ENCODE measurements at places on chromosomes 11 and 22.

DNA sequence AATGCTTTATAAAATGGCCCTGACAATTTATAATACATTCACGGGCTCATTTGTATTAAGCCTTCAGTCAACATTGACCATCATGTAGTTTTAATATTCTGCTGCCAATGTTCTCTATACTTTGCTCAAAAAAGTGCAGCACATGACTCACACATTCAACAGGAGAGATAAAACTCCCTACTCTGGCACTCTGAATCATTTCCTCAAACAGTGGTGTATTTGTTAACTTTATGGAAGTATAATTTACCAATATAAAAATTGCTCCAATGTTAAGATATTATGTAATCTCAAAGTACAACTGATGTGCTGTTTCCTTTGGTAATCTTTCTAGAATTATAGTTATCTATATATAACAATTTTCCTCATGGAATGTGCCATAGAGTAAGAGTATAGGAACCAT lies 39.9 kb downstream of the MAML2 start:
- DNase-seq = no peak

GRCh38 chr11:92670308-92670890 lies 299.1 kb upstream of the MTNR1B start:
- no peak for DNase-seq

DNA sequence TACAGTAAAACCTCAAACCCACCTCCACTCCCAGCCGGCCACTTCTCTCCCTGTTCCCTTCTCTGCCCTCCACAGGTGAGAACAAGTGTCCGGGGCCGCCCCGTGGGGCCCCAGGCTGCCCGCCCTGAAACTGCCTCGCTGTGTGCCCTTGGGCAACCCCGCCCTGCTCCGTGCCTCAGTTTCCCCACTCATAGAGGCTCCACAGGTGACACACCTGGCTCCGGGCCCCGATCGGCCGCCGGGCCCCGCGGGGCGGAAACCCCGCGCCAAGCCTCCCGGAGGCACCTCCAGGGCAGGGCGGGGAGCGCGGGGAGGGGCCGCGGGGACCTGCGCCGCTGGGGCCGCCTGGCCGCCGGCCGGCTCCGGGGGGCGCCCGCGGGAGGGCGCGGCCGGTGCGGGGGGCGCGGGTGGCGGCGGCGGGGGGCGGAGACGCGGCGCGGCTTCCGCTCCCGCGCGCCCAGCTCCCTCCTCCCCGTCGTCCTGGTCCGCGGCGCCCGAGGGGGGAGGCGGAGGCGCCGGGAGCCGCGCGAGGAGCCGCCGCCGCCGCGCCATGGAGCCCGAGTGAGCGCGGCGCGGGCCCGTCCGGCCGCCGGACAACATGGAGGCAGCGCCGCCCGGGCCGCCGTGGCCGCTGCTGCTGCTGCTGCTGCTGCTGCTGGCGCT lies at the start of gene LRP5:
Gene LRP5 (plus strand): TSS at position 475 of the 663 bp plus-strand sequence. CDS start 124 bp downstream, at position 599.
- DNase-seq = no peak

DNA sequence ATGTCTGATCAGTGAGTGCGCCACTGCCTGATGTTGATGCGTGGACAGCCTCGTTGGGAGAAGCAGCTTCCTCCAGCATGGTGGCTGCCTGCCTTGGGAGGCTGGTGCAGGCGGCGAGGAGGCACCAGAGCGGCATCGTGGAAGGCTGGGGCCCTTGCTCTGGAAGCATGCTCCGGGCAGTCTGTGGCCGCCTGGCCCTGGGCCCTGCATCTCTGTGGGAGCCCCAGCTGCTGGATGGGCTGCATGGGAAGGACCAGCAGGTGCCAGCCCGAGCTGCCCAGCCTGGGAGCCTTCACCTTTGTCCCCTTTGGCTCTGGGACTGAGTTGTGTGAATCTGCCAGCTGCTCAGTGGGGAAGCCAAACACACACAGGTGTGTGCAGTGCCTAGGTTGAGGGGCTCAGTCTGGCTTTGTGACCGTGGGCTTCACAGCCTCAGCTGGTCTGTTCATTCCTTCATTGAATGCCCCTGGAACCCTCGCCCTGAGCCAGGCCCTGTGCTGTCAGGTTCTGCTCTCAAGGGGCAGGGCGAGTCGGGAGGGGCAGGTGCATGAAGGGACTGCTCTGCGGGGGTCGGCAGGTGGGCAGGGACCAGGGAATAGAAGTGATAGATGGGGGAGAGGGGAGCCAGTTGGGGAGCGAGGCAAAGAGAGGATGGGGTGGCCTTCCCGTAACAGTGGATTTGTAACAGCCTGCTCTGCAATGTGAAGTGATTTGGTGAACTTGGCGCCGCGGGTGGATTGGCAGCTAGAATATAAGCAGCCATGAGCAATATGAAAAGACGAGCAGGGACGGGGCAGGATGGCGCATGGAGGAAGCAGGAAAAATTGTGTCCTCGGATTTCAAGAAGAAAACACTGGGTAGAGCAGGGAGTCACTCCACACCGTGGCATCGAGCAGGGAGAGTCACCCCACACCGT lies 354.2 kb downstream of the TBC1D22A start:
- no peak for DNase-seq

DNA sequence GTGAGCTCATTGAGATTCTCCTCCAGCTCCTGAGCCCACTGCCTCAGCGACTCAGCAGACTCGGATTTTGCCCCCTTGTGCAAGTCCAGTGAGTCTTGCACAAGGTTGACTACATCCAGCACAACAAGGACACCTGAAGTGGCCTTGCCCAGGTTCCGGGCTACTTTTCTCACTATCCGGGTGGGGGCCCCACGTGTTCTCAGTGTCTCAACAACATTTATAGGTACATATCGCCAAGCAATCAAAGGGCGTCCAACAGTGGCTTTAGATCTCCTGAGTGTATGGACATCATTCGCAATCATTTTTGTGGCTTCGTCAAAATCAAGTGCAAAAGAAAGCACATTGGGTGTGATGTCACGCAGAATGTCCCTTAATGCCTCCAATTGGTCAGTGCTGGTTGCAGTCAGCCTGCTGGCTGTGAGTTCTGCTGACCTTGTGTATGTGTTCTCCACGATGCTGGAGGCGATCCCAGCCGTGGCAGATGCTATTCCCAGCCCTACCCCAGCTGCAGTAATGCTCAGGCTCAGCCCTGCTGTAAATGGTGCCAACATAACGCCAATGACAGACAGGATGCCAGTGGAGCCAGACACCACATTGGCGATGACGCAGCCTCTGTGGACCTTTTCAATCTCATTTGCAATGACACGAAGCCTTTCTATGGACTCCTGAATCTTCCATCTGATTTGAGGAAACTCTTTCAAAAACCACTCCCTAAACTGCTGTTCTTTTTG lies 10.3 kb downstream of the APOL4 start:
- DNase-seq = no peak

GRCh38 chr11:92482492-92483060 lies 258.0 kb downstream of the FAT3 start:
- DNase-seq = no peak

DNA sequence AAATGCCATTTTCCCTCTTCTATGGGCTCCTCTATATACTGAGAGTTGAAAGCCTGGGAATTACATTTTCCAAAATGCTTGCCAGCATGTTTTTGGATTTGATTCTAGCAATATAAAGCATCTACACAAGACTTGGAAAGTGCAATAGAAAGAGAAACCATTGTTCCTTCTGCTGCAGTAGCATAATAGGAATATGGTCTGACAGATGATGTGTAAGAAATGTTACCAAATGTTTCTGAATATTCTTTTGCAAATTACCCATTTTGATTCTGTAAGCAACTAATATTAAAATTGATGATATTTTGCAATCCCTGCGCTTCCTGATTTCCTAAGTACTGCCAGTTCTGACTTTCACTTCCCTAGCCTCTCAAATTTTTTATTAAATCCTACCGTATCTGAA lies 61.6 kb downstream of the CASP12 start:
- DNase-seq = no peak

DNA sequence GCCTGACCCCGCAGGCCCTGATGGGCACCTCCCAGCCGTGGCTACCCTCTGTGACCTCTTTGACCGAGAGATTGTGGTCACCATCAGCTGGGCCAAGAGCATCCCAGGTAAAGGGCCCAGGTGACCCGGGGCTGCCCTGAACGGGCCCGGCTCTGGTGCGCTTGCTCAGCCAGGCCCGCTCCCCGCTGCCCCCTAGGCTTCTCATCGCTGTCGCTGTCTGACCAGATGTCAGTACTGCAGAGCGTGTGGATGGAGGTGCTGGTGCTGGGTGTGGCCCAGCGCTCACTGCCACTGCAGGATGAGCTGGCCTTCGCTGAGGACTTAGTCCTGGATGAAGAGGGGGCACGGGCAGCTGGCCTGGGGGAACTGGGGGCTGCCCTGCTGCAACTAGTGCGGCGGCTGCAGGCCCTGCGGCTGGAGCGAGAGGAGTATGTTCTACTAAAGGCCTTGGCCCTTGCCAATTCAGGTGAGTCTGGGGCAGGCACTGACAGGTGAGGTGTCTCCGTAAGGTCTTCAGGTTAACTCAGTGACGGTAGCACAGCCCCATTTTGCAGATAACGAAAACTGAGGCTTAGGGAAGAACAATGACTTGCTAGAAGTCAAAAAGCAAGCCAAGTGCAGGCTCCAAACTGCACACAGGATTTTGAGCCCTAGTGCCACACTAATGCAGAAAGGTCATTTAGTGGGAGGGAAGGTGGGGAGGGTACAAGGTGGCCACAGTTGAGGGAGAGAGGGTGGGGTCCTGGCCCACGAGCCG lies 2.4 kb downstream of the TRMT112 start:
- no peak for DNase-seq

GRCh38 chr22:42248995-42249394 lies 21.5 kb downstream of the TCF20 start:
- DNase-seq = no peak

DNA sequence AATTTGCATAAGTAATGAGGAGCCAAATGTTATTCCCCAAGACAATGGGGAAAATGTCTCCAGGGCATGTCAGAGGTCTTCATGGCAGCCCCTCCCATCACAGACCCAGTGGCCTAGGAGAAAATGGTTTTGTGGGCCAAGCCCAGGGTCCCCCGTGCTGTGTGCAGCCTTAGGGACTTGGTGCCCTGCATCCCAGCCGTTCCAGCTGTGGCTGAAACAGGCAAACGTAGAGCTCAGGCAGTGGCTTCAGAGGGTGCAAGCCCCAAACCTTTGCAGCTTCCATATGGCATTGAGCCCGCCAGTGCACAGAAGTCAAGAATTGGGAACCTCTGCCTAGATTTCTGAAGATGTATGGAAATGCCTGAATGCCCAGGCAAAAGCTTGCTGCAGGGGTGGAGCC lies 79.9 kb downstream of the FAM181B start:
- no peak for DNase-seq

GRCh38 chr11:2791521-2792380 lies 92.0 kb upstream of the KCNQ1OT1 start:
- DNase-seq = no peak

DNA sequence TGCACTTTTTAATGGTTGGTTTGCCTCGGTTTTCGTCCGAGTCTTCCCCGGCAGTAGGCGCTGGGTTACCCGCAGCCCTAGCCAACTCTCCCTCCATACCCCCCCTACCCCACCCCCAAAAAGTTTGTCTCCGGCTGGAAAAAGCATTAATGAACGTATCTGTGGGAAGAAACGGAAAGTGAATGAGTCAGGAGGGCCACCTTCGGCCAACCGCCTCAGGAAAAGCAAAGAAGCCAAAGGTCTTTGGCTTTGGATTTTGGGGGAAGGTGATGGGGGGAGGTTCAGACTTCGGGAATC lies 508 bp upstream of the FLI1 start:
- DNase-seq = no peak

GRCh38 chr11:2366276-2366675 lies 10.8 kb upstream of the CD81 start:
- no peak for DNase-seq

GRCh38 chr11:33949252-33949913 lies 57.5 kb upstream of the LMO2 start:
- DNase-seq = no peak

- no peak for DNase-seq
Observed at GRCh38 chr11:70066136-70066520, 12.0 kb upstream of the ANO1 start.

GRCh38 chr11:14607713-14608112 lies 35.9 kb upstream of the PDE3B start:
- DNase-seq = no peak

GRCh38 chr11:64233913-64234586 lies at the start of gene VEGFB:
TSS of gene VEGFB (plus strand) at chr11:64234584. CDS start at chr11:64234834, 250 bp downstream.
- DNase-seq = peak; percentile 59

DNA sequence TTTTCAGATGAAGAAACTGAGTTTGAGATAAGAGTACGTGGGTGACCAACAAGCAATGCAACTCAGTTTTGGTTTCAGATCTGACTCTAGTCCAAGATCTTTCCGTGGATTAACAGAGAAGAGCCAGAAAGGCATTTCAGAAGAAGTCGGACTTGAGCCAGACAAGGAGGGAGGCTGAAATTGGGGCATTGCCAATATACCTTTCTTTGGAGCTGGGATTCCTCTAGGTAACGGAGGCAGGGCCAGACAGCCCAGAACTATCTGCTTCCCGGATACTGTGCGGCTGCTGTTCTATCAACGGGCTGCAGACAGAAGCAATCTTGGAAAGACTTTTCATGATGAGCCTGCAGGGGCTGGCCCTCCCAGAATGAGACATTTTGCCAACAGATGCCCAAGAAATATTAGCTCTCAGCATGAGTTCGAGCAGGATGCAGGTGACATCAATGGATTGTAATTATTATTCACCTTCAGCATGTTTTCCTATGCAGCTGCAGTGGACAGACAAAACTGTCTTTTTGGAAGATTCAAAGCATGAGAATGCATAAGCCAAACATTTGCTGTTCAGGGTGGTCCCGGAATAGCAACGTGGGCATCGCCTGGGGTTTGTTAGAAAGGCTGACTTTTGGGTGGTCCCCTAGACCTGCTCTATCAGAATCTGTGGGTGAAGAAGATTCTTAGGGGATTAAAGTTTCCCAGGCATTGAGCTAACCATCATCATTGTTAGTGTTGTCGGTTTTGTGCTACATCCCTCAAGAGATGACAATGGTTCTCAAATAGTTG lies 95.7 kb downstream of the SCN3B start:
- DNase-seq = no peak

DNA sequence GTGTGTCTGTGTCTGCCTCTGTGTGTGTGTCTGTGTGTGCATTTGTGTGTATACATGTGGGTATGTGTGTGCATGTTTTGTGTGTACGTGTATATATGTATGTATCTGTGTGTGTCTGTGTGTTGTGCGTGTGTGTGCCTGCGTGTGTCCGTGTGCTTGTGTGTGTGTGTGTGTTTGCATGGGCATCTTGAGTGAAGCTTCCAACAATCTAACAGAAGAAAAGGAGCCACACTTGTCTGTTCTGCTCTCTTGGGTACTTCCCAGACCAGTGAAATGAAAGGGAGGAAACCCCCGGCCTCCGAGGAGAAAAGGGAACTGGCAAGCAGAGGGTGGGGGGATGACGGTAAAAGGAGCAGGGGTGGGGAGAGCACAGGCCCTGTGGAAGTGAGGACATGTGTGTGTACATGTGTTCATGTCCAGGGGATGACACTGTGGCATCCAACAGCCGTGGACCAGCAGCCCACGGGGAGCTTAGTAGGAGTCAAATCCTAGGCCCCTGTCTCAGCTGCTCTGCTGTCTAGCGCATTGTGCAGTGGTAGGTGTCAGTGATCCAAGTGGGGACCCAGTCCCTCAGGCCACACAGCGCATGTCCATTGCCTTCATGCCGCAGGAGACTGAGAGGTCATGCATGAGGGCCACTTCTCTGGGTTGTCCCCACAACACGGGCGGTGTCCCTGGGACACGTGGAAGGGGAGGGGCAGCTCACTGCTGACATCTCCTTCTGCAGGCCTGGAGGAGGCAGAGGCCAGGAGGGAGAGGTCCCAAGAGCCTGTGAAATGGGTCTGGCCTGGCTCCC lies 8.1 kb downstream of the CSF2RB start:
- DNase-seq = no peak

Data from NCI-H2171 (cell line).